Renal cortex interstitium (tissue), 15 donors: ENCODE measurements at places on chromosomes 12 and 14.

DNA sequence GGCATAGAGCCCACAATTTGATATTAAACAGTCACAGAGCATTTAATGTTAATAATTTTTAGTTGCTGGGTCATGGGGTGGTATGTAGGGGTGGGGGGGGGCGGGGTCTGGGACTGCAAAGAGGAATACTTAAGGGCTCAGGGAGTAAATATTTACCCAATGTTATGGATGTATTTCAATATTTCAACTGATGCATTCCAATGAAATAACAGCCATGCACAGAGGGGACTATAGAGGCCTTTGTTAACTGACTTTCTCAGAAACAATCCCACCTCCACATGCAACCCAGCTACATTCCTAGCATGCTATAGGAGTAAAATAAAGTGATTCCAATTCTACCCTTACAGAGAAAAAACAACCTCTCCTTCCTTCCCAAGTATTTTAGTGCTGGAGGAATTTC, 7.9 kb upstream of the BBS10 start:
- no peak for DNase-seq

DNA sequence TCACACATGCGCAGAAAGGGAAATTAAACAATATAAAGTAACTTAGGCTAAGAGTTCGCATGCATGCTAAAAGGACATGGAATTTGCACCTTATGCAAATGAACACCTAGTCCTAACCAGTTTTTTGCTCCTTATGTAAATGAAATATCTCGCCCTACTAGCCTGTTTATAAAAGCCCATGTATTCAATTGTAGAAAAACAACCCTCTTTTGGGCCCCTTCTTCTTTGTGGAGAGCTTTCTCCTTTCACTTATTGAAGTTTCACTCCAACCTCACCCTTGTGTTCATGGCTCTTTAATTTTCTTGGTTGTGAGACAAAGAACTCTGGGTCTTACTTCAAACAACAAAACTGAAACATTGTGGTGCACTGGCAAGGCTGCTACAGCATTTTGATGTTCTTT, 333.4 kb upstream of the ATXN7L3B start:
- no peak for DNase-seq

- DNase-seq, result no peak
Measured at GRCh38 chr12:29067430-29067829, 81.6 kb upstream of the FAR2 start.

DNA sequence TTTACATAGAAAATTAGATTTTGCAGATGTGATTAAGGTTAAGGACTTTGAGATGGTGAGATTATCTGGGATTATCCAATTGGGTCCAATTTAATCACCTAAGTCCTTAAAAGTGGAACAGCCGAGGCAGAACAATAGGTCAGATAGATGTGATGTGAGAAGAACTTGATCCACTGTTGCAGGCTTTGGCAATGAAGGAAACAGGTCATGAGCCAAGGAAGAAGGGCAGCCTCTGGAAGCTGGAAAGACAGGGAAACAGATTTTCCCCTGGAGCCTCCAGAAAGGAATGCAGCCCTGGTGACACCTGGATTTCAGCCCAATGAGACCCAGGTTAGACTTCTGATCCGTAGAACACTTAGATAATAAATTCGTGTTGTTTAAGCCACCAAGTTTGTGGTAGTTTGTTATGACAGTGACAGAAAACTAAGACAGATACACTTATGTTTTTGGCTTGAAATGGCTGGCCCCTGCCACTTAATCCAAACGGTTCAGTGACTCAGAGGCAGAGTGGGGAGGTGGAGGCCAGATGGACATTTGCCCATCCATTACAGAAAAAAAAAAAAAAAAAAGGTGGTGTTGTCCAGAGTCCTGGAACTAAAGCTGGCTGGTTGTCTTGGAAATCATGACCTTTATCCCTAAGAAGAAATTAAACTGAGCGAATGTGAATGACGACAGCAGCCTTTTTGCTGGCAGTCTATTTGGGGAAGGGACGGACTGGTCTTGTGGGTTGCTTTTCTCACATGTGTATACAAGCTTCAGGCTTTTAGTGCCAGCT, 181.9 kb upstream of the NRXN3 start:
- DNase-seq, result no peak

- no peak for DNase-seq
Measured at GRCh38 chr12:18171571-18171970, 81.6 kb upstream of the RERGL start.

DNA sequence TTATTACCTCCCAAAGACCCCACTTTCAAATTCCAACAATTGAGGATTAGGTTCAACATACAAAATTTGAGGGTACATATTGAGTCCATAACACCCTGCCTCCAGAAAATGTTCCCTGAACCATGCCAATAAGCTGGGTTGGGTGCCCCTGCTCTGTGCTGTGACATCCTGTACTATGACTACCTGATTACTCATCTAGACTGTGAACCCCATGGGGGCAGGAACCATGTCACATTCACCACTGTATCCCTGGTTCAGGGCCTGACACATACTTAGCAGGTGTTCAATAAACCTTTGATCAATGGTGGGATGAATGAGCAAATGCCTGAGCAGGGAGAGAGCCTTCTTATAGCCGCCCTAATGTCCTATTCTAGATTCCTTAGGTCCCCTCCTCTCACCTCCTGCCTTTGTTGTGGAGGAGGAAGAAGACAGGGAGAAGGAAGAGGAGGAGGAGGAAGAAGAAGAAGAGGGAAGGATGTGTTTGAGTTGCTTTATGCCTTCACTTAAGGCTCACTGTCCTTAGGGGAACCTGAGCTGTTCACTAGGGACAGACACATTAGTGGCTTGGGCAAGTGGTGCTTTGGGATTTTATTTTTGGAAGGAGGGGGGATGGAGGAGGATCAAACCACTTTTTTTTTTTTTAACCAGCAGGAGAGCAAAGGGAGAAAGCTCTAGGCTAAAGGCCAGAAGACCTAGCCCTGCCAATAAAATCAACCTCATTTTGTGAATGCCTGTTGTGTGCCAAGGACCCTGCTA, 21.3 kb downstream of the GPR68 start:
- DNase-seq, result no peak

DNA sequence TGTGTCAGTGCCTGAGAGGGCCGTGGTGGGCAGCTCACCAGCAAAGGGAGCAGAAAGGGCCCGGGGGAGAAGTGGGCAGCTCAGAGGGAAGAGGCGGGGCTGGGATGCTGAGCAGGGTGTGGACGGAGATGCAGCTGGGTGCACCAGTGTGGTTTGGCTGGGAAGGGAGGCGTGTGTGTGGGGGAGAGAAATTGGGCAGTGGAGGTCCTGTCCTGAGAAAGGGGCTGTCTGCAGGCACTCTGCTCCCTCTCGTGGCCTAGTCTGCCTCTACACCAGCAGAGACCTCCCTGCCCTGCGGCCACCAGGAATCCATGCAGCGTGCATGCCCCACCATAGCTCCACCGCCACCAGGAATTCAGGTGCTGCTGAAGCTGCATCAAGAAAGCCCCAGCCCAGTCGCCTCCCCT, 6.4 kb downstream of the TMEM121 start:
- no peak for DNase-seq

DNA sequence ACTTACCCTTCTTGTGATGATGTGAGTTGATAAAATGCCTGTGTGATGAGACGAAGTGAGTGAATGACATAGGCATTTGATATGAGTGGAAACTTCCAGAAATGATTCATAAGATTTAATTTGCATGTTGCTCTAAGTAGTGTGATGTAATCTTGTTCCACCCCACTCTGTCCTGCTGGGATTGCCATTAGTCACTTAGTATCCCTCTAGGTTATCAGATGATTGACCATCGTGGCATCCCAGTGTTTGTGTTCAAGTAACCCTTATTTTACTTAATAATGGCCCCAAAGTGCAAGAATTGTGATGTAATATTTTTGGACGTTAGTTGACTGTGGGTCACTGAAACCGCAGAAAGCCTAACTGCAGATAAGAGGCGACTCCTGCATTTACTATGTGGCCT, 214.4 kb upstream of the DIO2 start:
- no peak for DNase-seq
